ENCODE measurements at places on chromosomes 7 and 10.

- no peaks in the 10 kb centered on the region for H3K36me3 ChIP-seq
- no peaks in the 10 kb centered on the region for H3K27me3 ChIP-seq
- peaks cover 7% of the 10 kb centered on the region for H3K4me1 ChIP-seq
- no peak for DNase-seq
- no peak overlapping the region for H3K27ac ChIP-seq
Observed at GRCh38 chr7:1170741-1171501, 10.9 kb upstream of the ZFAND2A start.

DNA sequence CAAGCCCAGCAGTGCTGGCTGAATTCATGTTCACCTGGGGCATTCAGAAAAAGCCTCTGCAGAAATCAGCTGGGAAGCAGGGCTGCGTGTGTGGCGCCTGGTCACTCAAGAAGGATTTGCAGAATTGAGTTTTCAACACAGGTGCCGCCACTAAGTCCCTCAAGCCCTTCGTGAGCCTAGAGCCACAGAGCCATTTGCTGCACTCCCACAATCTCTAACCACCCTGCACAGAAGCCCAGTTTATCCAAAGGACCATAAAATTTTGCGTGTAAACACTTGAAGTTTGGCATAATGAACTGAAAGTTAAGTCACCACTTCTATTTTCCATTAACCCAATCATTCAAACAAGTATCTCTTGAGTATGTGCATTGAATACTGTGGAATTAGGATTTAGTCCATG, 136.2 kb downstream of the DIP2C start:
- no peak for DNase-seq
- no peaks in the 10 kb centered on the region for H3K27me3 ChIP-seq
- no peak overlapping the region for H3K27ac ChIP-seq
- H3K36me3 ChIP-seq: no peaks in the 10 kb centered on the region
- no peak overlapping the region for H3K4me3 ChIP-seq

DNA sequence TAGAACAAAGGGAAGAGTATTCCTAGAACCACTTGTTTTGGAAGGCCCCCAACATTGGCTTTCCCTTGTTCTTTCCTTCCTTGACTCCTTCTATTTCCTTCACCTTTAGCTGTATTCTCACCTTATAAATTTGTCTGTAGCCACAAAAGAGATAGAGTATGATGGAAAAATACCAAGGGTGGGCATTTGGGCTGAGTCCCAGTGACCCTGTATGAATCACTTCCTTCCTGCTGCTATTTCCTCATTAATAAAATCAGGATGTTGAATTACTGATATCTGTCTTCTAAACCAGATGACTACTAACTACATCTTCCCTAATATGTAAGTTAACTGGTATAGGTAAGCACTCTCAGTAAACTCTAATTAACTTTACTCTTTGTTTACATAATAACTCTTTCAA, 55.1 kb downstream of the IFIT5 start:
- peak overlapping the region; percentile 48 for H3K27ac ChIP-seq
- H3K27me3 ChIP-seq: no peaks in the 10 kb centered on the region
- H3K36me3 ChIP-seq: no peaks in the 10 kb centered on the region

DNA sequence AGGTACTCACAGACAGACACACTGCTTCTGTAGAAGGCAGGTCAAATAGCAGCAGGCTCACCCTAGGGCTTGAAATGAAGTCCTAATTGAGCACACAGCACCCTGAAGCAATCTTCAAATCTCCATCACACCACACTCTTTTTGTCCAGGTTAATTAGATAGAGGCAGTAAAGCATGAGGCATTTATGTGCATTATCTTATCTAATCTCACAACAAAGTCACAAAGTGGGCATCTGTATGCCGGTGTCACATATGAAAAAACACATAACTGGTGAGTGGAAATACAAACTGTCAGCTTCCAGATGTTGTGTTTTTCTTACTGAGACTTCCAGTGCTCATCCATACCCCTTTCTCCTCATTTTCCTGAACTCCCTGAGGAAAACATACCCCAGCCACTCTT, 63.8 kb upstream of the NRBF2 start:
- DNase-seq: no peak
- H3K36me3 ChIP-seq: no peaks in the 10 kb centered on the region
- H3K4me1 ChIP-seq: no peaks in the 10 kb centered on the region
- no peak overlapping the region for H3K4me3 ChIP-seq

GRCh38 chr7:23268746-23269145, 22.2 kb downstream of the GPNMB start:
- no peak overlapping the region for H3K4me3 ChIP-seq
- H3K27me3 ChIP-seq: no peaks in the 10 kb centered on the region
- DNase-seq: no peak
- H3K27ac ChIP-seq: no peak overlapping the region

DNA sequence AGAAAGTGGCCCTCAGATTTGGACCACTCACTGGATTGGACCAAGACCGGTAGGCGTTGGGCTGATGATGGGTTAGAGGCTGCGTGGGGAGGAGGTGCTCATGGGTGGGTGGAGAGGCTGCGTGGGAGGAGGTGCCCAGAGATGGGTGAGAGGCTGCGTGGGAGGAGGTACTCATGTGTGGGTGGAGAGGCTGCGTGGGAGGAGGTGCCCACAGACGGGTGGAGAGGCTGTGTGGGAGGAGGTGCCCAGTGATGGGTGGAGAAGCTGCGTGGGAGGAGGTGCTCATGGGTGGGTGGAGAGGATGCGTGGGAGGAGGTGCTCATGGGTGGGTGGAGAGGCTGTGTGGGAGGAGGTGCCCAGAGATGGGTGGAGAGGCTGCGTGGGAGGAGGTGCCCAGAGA, 346.3 kb downstream of the PAXIP1 start:
- no peak overlapping the region for H3K4me3 ChIP-seq
- H3K36me3 ChIP-seq: no peaks in the 10 kb centered on the region
- no peaks in the 10 kb centered on the region for H3K27me3 ChIP-seq
- no peaks in the 10 kb centered on the region for H3K4me1 ChIP-seq
- H3K27ac ChIP-seq: no peak overlapping the region

GRCh38 chr7:124032369-124033094, at the start of gene TMEM229A:
TMEM229A (minus strand) TSS chr7:124033067; CDS start chr7:124033003, 64 bp downstream.
- H3K36me3 ChIP-seq: no peaks in the 10 kb centered on the region
- no peak within 1 kb of the TSS for H3K27ac ChIP-seq
- peaks cover 25% of the 10 kb centered on the region for H3K4me1 ChIP-seq
- H3K27me3 ChIP-seq: no peaks in the 10 kb centered on the region

DNA sequence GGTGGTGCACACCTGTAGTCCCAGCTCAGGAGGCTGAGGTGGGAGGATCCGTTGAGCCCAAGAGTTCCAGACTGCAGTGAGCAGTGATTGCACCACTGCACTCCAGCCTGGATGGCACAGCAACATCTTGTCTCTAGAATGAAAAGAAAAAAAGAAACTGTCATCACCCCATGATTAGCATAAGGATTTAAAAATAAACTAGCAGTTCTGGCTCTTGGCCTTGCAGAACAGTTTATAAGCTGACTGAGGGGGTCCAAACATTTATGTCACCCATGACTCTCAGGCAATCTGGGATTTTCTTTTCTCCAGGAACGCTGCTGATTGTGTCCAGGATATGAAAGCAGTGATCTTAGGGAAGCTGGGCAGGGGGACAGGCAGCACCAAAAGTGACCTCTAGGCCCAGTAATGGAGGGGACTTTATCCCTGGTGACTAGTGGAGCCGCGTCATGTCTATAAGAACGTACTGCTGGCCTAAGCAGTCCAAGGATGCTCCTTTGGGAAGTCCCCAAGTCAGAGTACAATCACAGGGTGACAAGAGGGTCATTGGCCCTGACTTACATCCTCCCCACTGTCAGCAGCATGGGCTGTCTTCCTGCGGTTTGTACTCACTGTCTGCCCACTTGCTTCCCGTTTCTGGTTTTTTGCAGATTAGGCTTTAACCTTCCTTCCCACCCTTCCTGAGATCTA, 177.4 kb downstream of the ARHGAP12 start:
- no peaks in the 10 kb centered on the region for H3K36me3 ChIP-seq
- H3K4me3 ChIP-seq: no peak overlapping the region
- peak; percentile 71 for DNase-seq
- peaks cover 44% of the 10 kb centered on the region for H3K4me1 ChIP-seq
- no peaks in the 10 kb centered on the region for H3K27me3 ChIP-seq

DNA sequence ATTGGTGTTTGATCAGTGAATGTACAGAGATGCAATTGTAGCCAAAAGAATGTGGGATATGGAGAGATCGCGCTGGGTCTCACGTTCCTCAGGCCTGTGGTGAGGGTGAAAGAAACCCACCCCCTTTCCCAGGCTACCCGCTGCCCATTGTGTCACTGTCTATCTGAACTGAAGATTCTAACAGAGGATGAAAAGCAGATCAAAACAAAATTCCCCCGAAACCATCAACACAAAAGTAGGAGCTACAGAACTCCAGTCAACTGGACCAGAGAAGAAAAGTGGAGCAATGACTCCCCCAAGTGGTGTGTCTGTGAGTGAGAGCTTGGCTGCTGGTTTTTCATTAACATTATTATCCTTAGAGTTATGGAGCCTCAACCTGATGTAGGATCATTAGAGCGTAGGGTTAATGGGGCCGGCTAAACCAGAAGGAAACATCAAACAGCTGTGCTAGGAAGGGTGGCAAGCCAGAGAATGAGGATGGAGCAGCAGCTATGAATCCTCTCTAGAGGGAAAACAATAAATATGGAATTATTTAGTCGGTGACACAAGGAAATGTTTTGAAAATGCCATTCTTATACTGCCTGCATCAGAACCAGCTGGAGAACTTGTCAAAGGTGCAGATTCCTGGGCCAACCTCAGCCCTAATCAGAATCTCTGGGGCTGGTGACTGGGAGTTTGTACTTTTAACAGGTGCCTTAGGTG, 38.3 kb downstream of the AKR1B1 start:
- no peak overlapping the region for H3K4me3 ChIP-seq
- no peaks in the 10 kb centered on the region for H3K27me3 ChIP-seq
- H3K36me3 ChIP-seq: no peaks in the 10 kb centered on the region
- peaks cover 4% of the 10 kb centered on the region for H3K4me1 ChIP-seq

DNA sequence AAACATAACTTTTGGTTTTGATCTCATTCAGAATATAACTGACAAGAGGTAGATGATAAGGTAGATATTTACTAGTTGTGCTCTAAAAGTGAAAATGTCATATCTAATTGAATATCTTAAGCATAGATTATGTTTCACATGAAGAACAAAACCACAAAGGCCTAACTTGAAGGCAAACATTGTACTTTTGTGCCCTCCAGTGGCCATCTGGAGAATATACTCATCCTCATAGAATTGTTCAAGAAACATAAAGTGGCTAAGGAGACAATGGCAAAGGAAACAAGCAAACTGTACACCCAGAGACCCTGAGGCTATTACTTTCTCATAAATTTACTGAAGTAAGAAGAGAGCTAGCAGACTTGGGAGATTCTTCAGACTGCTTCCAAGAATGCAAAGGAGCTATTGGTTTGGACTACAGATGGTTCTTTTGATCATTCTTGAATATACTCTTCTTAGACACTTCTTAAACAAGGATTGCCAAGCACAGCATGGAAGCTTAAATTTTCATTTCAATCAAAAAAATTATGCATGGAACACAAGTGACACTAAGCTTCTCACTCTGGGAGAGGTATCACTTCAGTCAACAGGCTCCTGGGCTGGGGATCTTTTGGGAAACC, 98.2 kb upstream of the DKK1 start:
- peaks cover 25% of the 10 kb centered on the region for H3K4me1 ChIP-seq
- no peak overlapping the region for H3K27ac ChIP-seq
- no peaks in the 10 kb centered on the region for H3K27me3 ChIP-seq
- no peaks in the 10 kb centered on the region for H3K36me3 ChIP-seq
- peak; percentile 72 for DNase-seq
- no peak overlapping the region for H3K4me3 ChIP-seq

GRCh38 chr10:110414548-110415309, 83.0 kb upstream of the DUSP5 start:
- H3K4me3 ChIP-seq: no peak overlapping the region
- no peaks in the 10 kb centered on the region for H3K27me3 ChIP-seq
- DNase-seq: no peak
- no peaks in the 10 kb centered on the region for H3K36me3 ChIP-seq

GRCh38 chr7:50397320-50397970, 52.7 kb downstream of the FIGNL1 start:
- DNase-seq: no peak
- peaks cover 8% of the 10 kb centered on the region for H3K4me1 ChIP-seq
- H3K27me3 ChIP-seq: no peaks in the 10 kb centered on the region
- no peak overlapping the region for H3K4me3 ChIP-seq

DNA sequence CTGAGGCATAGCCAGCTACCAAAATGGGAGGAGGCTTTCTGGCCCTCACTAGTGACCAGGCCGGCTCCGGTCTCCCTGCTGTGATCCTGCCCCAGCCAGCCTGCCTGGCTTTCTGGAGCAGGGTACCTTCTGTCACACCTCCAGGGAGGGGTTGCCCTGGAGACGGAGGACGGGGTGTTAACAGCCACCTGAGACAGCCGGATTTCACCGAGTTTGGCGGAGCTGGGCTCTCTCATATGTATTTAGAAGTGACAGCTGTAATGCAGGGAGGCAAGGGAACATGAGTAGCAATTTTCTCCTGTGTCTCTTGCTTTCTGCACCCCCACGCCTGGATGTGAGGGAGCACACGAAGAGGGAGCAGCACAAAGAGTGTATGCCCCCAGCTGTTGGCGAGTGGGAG, 473.3 kb downstream of the PLXNA4 start:
- no peaks in the 10 kb centered on the region for H3K27me3 ChIP-seq
- DNase-seq: no peak
- H3K4me1 ChIP-seq: no peaks in the 10 kb centered on the region
- H3K36me3 ChIP-seq: no peaks in the 10 kb centered on the region

GRCh38 chr7:5773661-5774086, 7.8 kb downstream of the RNF216 start:
- no peak for DNase-seq
- H3K4me1 ChIP-seq: peaks cover 10% of the 10 kb centered on the region
- no peaks in the 10 kb centered on the region for H3K36me3 ChIP-seq

DNA sequence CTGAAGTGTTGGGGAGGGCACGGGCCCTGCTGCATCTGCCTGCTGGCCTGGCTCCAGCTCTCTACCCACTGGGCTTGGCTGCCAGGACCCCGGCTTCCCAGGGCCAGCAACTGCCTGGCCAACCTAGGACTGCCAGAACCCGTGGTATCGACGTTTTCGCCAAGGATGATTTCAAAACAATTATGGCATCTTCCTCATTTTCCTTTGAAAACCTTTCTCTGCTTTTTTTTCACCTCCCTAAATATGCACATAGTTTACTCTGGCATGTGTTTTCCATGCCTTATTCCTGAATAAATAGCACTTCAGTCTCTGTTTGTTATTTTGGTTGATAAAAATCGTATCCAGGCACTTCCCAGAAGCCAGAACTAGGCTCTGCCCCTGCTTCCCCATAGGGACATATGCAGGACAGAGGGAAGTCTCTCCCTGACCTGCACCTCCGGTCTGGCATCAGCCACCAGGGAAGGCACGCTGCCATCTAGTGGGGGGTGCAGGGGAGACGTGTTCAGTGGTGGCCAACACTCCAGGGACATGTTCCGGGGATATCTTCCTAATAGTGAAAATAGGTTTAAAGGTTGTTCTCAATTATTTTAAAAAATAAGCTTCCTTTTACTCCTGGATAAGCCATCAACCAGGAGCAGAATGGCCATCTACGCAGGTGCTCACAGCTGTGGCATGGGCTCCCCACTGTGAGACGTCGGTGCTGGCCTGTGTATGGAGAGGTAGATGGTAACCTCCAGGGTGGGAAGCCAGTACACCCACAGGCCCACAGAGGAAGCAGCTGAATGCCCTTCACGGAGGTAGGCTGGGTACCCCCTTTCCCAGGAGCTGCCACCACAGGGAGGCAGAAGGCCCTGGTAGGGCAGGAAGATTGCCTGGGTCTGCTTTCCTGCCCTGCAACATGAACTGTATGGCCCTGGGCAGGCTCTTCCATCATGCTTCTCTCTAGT, 30.7 kb upstream of the ANTXRL start:
- H3K27ac ChIP-seq: no peak overlapping the region
- no peak overlapping the region for H3K4me3 ChIP-seq
- peaks cover 6% of the 10 kb centered on the region for H3K4me1 ChIP-seq
- DNase-seq: peak; percentile 69
- H3K36me3 ChIP-seq: no peaks in the 10 kb centered on the region
- H3K27me3 ChIP-seq: no peaks in the 10 kb centered on the region

- H3K27me3 ChIP-seq: no peaks in the 10 kb centered on the region
- no peaks in the 10 kb centered on the region for H3K36me3 ChIP-seq
- peaks cover 39% of the 10 kb centered on the region for H3K4me1 ChIP-seq
- DNase-seq: no peak
Observed at GRCh38 chr7:103348452-103348851, 1.0 kb downstream of the PSMC2 start.

Measured in body of pancreas (tissue), 4 donors.